Kidney glomerular epithelial cell (primary cell): ENCODE measurements at places on chromosomes 16 and 17.

- DNase-seq, result no peak
These were observed 61.8 kb upstream of the ENDOV start for GRCh38 chr17:80352991-80353665.

GRCh38 chr17:76585033-76585648 lies 519 bp downstream of the ST6GALNAC2 start:
- DNase-seq, result no peak

DNA sequence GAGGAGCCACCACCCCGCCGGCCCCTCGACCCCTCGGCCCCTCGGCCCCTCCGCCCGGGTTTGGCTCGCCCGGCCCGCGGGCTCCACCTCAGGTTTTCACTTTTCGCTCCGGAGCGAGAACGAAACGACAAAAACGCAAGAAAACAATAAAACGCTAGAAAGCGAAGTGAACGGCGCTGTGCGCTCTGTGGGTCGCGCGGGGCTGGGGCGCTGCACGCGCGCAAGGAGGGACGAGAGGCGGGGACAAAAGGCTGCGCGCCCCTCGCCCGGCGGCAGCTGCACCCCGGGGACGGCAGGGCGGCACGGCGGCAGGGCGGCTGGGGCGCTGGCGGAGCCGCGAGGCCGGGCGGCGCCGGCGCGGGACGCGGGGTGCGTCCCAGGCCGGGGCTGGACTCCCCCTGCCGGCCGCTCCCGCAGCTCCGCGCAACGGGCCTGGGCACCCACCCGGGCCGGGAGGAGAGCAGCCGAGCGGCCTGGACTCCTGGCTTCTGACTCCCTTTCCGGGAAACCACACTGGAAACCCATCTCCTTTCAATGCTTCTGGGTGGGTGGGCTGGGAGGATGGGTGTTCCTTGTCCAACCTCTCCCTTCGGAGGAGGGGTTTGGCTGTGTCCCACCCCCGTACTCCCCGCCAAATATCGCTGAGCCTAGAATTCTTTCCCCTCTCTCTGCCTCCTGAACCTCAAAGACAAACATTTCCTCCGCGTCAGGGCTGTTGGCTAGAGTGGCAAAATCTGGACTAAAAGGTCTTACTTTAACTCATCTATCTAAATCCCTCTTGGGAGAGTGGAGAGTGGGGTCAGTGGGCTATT lies 9.9 kb downstream of the TBX2 start:
- peak; percentile 50 for DNase-seq

- DNase-seq, result peak; percentile 95
These were observed 477.4 kb downstream of the SLC39A11 start for GRCh38 chr17:72614871-72615626.

DNA sequence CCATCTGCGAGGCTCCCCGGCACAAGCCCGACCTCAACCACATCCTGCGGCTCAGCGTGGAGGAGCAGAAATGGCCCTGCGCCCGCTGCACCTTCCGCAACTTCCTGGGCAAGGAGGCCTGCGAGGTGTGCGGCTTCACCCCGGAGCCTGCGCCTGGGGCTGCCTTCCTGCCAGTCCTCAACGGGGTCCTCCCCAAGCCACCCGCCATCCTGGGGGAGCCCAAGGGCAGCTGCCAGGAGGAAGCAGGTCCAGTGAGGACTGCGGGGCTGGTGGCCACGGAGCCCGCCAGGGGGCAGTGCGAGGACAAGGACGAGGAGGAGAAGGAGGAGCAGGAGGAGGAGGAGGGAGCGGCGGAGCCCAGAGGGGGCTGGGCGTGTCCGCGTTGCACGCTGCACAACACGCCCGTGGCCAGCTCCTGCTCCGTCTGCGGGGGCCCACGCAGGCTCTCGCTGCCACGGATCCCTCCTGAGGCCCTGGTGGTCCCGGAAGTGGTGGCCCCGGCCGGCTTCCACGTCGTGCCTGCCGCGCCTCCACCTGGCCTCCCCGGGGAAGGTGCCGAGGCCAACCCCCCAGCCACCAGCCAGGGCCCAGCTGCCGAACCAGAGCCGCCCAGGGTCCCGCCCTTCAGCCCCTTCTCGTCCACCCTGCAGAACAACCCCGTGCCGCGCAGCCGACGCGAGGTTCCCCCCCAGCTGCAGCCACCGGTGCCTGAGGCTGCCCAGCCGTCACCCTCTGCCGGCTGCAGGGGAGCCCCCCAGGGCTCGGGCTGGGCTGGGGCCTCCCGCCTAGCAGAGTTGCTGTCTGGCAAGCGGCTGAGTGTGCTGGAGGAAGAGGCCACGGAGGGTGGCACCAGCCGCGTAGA lies 13.1 kb upstream of the PRR35 start:
- DNase-seq, result no peak

DNA sequence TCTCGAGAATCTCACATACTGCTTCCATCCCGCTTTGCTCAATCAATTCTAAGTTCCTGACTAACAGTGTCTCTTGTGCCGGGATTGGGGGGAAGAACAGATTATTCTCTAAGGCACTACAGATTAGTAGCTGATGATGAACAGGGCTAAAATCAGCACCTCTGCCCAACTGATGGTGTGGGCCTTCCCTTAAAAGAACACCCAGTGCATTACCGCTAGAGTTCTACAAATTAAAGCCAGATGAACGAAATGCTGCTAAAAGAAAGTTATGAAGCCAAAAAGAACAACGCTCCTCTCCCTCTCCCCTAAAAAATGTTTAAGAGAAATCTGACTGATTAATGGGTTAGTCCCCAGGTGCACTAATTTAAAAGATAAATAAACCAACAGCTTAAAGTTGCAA lies 4.4 kb downstream of the CDC27 start:
- no peak for DNase-seq
